RPMI7951 (cell line): ENCODE measurements at places on chromosomes 4 and X. TPM values are rescaled to one million over a fixed set of nuclear protein-coding genes. Genes with fewer than 3 reads are reported as not detected.

GRCh38 chrX:148588649-148589310 lies 88.4 kb downstream of the AFF2 start:
- DNase-seq = peak; percentile 32

Gene ZMYM3
- 19.7 and 23.2 TPM in 2 replicates for total RNA-seq

Gene ACTRT1
- total RNA-seq = not detected in 2 replicates

DNA sequence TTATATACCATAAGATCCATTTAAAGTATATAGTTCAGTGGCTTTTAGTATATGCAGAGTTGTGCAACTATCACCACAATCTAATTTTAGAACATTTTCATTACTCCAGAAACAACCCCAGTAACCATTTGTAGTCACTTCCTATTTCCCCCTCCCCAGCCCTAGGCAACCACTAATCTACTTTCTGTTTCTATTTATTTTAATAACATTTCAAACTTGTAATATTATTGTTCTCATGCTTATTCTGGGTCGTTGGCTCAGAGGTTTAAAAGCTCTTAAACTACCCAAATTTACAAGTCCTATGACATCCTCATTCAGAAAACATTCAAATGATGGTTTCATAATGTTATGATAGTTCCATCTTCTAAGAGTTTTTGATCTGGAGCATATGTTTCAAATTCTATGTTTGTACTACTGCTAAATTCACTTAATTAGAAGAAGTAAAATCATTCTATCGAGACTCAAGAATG lies 18.4 kb downstream of the XIAP start:
- peak; percentile 18 for DNase-seq
